ENCODE measurements at places on chromosomes 1 and 21. TPM values are rescaled to one million over a fixed set of nuclear protein-coding genes. Genes with fewer than 3 reads are reported as not detected.

Gene ICOSLG
- total RNA-seq: 1.1 TPM

DNA sequence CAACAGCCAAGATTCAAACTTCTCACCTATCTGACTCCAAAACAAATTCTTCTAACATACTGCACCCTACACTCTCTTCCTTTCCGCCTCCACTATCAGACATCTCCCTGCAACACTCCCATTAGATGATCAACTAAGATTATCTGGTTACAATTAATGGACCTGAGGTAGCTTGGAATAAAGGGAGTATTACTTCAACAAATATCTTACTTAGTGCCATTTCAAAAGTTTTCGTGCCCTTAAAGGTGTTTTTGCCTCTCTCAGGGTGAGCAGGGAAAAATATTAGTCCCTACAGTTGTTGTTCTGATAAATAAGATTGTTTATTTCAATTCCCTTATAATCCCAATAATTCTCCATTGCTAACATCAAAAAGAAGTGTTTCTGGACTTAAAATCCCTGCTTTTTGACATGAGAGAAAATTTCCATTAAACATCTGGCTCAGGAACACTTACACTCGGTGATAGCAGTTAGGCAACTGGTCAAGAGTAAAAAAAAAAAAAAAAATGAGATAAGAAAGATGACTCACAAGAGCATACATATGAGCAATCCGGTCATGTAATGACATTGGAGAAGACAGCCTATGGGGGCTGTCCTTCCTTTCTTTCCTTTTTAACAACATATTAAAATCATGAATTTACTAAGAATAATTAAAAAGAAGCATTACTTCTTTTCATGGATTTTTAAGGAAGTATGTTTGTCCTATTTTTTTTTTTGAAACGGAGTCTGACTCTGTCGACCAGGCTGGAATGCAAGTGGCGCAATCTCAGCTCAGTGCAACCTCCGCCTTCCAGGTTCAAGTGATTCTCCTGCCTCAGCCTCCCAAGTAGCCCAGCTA lies 7.6 kb downstream of the RSBN1 start:
- DNase-seq: peak; percentile 43

DNA sequence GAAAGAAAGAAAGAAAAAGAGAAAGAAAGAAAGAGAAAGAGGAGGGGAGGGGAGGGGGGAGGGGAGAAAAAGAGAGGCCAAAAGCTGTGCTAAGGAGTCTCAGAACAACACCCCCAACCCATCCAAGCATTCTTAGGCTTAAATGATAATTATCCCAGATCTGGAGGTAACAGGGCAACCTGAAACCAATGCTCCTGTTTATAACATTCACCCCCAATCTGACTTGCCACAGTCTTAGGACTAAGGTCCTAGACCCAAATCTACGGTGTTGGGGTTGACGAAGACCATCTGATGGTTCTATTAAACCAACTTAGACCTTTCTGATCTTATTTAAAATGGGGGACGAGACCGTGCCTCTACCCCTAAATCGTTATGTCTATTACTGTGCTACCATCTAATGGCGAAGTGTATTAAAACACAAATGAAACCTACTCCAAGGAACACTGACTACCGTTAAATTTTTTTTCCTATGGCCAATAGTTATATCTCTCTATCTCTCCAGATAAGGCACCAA lies 119.3 kb upstream of the CDC42BPA start:
- peak; percentile 65 for DNase-seq

DNA sequence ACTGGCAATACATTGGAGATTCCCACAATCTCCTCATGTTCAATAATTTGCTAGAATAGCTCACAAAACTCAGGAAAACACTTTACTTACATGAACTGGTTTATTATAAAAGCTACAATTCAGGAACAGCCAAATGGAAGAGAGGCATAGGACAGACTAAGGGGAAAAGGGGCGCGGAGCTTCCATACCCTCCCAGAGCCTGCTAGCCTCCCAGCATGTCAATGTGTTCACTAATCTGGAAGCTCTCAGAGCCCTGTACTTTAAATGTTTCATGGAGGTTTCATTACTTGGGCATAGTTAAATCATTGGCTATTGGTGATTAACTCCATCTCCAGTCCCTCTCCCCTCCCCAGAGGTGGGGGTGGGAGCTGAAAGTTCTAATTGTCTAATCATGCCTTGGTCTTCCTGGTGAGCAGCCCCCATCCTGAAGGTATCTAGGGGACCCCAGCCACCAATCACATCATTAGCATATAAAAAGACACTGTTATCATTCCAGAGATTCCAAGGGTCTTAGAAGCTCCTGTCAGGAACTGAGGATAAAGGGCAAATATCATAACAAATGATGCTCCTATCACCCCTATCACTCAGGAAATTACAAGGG lies 10.9 kb upstream of the DMRTB1 start:
- DNase-seq: no peak

- DNase-seq: no peak
These were observed 52.3 kb downstream of the COL18A1 start for GRCh38 chr21:45457161-45457831.

GRCh38 chr1:43900386-43900785 lies 33.2 kb upstream of the ARTN start:
- no peak for DNase-seq

- DNase-seq: no peak
These were observed 26.1 kb downstream of the NENF start for GRCh38 chr1:212458817-212459216.

Gene ASPM
- total RNA-seq: 8.1 TPM

DNA sequence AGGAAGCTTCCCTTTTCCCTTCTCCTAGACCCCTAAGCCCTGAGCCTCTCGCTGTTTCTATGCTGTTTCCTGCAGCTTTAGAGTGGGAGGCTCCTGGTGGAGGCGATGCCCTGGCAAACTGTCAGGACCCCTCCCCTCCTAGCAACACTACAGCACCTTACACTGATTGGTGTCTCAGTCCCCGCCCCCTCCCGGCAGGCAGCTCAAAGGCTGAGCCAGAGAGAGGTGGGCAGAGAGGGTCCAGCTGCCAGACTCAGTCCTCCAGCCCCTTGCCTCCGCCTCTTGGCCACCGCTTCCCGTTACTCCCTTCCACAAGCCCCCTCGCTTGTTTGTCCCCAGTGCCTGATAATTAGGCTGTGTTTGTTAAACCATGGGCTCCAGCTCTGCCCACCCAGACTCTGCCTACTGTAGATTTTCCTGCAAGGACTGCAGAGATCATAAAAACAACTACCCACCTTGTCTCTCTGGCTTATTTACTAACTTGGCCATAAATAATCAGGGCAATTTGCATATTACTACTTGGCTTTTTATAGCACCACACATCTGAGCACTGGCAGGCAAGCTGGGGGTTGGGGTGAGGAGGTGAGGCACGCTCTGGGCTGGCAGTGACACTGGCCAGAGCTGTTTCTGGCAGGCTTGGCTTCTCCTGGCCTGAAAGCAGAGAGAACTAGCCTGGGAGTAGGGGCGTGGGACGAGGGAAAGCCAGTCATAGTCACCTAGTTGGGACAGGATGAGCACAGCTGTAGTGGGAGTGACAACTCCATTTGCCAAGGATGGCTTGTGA lies 107.5 kb downstream of the CSMD2 start:
- DNase-seq: no peak

Gene COL6A2
- total RNA-seq: 46.0 TPM

GRCh38 chr1:186535388-186536133 lies 74.6 kb upstream of the PDC start:
- DNase-seq: peak; percentile 91

GRCh38 chr1:150613061-150613920 lies 16.1 kb downstream of the ENSA start:
- DNase-seq: peak; percentile 96

DNA sequence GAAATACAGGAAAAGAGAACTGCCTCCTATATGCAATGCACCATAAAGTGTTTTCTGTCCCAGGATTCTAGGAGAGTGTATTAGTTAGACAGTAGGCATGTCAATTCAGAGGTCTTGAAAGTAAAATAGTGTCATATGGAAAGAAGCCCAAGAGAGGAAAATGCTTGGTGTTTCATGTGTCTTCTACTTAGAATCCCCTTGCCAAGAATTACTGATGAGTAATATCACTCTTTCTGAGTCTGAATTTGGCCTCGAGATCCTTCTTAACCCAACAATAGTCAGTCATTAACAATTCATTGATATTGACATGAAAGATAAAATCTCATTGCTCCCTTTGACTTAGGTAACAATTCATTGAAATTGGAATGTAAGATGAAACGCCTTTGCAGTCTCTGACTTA lies 972.2 kb downstream of the TTLL7 start:
- no peak for DNase-seq

DNA sequence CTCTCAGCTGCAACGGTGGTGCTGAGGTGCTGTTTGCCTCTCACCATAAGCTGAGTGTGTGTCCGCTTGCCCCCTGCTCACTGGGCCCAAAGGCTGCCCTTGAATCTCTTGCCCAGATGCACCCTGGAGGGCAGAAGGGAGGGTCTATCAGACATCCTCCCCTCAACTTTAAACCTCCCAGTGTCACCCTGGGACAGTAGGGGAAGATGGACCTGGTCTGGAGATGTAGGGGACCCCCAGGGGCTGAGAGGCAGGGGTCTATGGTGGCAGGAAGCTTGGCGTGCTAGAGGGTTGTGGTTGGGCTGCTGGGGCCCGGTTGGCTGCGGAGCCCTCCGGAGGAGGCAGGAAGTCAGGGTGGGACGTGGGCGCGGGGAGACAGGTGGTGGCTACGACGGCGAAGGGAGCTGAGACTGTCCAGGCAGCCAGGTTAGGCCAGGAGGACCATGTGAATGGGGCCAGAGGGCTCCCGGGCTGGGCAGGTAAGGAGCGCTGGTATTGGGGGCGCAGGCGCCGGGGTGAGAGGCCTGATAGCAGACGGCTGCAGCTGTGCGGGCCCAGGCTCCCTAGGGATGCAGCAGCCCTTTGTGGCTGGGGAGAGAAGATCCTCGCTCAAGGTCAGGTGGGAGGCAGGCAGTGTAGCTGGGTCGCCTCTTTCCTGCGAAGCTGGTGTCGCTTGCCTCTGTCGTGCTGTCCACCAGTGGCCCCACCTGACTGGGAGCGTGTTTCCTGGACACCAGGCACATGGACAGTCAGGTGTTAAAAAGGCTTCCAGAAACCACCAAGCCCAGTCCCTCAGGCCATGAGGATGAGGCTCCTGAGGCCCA lies at the start of gene LCK:
Gene LCK (plus strand): TSS at position 373 of the 824 bp plus-strand sequence. CDS start 23,065 bp downstream, outside the sequence.
- no peak for DNase-seq

- DNase-seq: no peak
These were observed 110.7 kb downstream of the SLC25A24 start for GRCh38 chr1:108089477-108089876.

DNA sequence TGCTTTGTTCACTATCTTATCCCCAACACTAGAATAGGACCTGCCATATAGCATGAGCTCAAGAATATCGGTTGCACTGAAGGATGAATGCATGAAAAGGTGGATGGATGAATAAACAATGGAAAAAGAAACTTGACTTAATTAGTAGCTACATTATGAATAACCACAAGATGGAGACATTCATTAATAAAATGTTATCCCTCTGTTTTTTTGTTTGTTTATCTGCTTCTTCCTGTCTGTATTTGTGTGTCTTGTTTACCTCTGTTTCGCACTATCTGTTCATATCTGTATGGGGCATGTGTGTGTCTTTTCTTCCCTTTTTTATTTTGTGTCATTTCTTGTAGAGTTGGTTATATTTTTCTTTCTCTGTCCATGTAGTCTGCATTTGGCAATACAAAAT lies 1.1 kb upstream of the OR14I1 start:
- DNase-seq: no peak

GRCh38 chr1:237239248-237239647 lies 197.3 kb downstream of the RYR2 start:
- no peak for DNase-seq

GRCh38 chr1:244322791-244323521 lies 128.8 kb downstream of the ADSS2 start:
- DNase-seq: peak; percentile 100

Gene AMY1C
- total RNA-seq: not detected

- peak; percentile 72 for DNase-seq
These were observed 87.5 kb upstream of the SGIP1 start for GRCh38 chr1:66446261-66447001.

GRCh38 chr1:197928849-197929336 lies 11.7 kb downstream of the LHX9 start:
- DNase-seq: no peak

DNA sequence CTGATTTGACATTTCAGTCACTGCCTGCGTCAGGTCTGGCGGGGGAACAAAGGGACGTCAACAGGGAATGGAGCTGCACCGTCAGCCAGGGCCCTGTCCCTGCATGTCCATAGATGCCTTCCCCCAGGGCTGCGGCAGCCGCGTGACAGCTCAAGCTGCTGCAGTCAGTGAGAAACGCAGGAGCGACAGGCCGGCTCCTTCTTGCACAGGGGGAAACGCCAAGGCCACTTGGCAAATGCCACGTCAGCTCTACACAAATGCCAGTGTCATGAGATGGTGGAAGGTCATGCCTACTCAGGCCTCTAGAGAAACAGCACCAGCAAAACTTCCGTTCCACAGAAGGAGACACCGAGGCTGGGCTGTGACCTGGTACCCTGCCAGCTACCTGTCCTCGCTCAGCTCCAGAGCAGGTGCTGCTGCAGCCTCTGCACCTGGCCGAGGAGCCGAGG lies 37.7 kb downstream of the SYF2 start:
- DNase-seq: no peak

Gene SLC2A5
- total RNA-seq: 0.13 TPM

DNA sequence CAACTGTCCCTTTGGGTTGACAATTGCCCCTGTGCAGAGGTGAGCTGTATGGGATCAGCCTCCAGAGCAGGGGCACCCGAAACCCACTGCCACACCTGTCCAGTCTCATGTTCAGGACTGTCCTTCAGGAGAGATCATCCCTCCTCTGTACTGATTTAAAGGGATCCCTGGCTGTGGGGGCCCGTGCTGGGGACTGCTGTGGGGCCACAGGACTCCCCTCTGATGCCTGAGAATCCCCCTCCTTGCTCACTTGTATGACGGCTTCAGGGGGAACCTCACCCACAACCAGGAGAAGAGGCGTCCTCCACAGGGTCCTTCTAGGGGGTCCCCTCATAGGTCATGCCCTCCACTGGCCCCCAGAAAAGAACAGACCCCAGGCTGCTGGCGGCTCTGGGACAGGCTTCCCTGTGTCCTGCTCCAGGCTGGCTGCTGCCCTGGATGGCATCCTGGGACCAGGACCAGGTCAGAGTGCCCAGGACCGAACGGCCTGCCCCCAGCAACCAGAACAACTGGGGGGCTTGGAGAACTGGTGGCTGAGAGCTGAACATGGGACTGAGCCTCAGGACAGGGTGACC lies 77.5 kb upstream of the ACTRT2 start:
- no peak for DNase-seq

Gene PODN
- not detected for total RNA-seq

- no peak for DNase-seq
These were observed 2.9 kb upstream of the OBSCN start for GRCh38 chr1:228204958-228205357.

- DNase-seq: no peak
These were observed 2.4 kb upstream of the SLC44A3 start for GRCh38 chr1:94817712-94818111.

DNA sequence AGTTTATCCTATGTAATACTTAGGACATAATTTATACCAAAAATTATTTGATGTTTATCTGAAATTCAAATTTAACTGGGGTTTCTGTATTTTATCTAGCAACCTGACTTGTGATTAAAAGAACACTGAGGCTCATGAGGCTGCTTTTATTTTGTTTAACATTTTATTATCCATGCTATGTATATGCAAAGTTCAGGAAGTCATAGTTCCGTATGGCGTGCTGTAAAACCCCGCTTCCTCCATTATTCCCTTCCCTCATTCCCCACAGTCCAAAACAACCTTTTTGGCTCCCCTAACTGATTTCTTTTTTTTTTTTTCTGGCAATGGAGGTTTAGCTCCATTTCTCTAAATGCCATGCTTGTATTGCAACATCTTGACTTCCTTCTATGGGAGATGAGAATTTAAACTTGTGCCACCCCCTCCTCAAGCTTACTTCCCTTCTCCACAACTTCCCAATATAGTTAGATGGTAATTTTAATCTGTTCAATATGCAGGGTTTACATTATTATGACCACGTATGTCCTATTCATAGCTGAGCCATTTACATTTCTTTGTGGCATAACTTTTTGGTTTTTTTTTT lies 138.0 kb upstream of the DNAH14 start:
- DNase-seq: no peak

Gene MX1
- total RNA-seq: 6.7 TPM
